ENCODE measurements at places on chromosomes 7 and 10. TPM values are rescaled to one million over a fixed set of nuclear protein-coding genes. Genes with fewer than 3 reads are reported as not detected.

The ALKBH4 gene
- total RNA-seq, result 10.7 TPM

The CNPY1 gene
- total RNA-seq, result not detected

The PNLIP gene
- not detected for total RNA-seq

The SLC18A2 gene
- total RNA-seq, result not detected

The C10orf67 gene
- total RNA-seq, result 0.19 TPM

The STAG3 gene
- 1.1 TPM for total RNA-seq

The CAMK1D gene
- 2.8 TPM for total RNA-seq

The GTPBP4 gene
- 38.6 TPM for total RNA-seq

The AEBP1 gene
- 34.1 TPM for total RNA-seq

The ADAM22 gene
- 0.28 TPM for total RNA-seq

The C1GALT1 gene
- 58.7 TPM for total RNA-seq

The BNIP3 gene
- total RNA-seq, result 384 TPM

The NXPH1 gene
- total RNA-seq, result not detected

The ACTL6B gene
- not detected for total RNA-seq

The CLCN1 gene
- not detected for total RNA-seq

The MEIG1 gene
- not detected for total RNA-seq

The TMEM273 gene
- 0.58 TPM for total RNA-seq

The ITIH2 gene
- total RNA-seq, result not detected

The NRP1 gene
- total RNA-seq, result 418 TPM

The GPR37 gene
- total RNA-seq, result not detected

The DAGLB gene
- 30.4 TPM for total RNA-seq

The GIMAP5 gene
- 0.28 TPM for total RNA-seq

The TMEM196 gene
- total RNA-seq, result not detected

The PRLHR gene
- not detected for total RNA-seq

The CUBN gene
- total RNA-seq, result 0.77 TPM

The AKR1E2 gene
- 14.8 TPM for total RNA-seq

The GSTO2 gene
- total RNA-seq, result 2.3 TPM

The CPA4 gene
- total RNA-seq, result 24.3 TPM

The CELF2 gene
- 6.7 TPM for total RNA-seq

All from regular cardiac myocyte (primary cell).